Breast epithelium (tissue), 4 donors: ENCODE measurements at places on chromosomes 1 and 21. TPM values are rescaled to one million over a fixed set of nuclear protein-coding genes. Genes with fewer than 3 reads are reported as not detected.

The LPAR3 gene
- total RNA-seq: 1.6 TPM

The LEMD1 gene
- not detected for total RNA-seq

The FCGR3A gene
- 8.6 TPM for total RNA-seq

The MAB21L3 gene
- total RNA-seq: 0.80 TPM

The FCN3 gene
- 6.0 TPM for total RNA-seq

The VSIG8 gene
- total RNA-seq: not detected

The TNFRSF18 gene
- total RNA-seq: not detected

The GNG4 gene
- total RNA-seq: 2.9 TPM

The P3H1 gene
- 34.9 TPM for total RNA-seq

The TSPEAR gene
- total RNA-seq: not detected

The PCAT6 gene
- total RNA-seq: not detected

The SLC22A15 gene
- total RNA-seq: 7.8 TPM

The CD2 gene
- total RNA-seq: 1.4 TPM

The KCNJ15 gene
- 6.9 TPM for total RNA-seq

- no peak for DNase-seq
These were observed 22.3 kb downstream of the XCL2 start for GRCh38 chr1:168521401-168522000.

DNA sequence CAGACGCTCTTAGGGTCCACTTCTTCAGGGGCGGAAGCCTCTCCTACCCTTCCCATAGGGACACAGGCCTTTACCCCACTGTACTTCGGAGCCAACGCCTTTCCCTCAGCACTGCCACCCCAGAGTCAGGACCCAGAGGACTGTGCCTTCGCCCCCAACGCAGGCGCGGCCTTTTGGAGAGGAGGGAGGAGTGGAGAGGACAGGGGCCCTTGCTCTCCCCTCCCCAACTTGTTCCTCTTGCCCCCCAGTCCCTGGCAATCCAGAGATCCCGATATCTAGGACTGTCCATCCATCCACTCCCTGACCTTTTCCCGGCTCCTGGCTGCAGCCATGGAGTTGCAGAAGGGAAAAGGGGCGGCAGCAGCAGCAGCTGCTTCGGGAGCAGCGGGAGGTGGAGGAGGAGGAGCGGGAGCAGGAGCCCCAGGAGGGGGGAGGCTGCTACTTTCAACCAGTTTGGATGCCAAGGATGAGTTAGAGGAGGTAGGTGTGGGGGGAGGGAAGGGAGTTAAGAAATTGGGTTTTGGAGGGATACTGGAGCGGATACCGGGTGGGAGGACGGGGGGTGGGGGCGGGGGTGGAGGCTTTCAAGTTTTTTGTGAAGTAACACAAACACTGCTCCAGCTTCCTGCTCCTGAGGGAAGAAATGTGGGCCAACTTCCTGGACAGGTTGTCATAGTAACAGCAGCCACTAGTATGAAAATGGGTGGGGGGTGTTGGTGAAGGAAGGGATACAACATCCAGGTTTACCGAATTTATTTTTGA is 636 bp downstream of the INTS3 start:
- peak; percentile 27 for DNase-seq

GRCh38 chr1:87295445-87296110 is 33.1 kb upstream of the LMO4 start:
- no peak for DNase-seq

DNA sequence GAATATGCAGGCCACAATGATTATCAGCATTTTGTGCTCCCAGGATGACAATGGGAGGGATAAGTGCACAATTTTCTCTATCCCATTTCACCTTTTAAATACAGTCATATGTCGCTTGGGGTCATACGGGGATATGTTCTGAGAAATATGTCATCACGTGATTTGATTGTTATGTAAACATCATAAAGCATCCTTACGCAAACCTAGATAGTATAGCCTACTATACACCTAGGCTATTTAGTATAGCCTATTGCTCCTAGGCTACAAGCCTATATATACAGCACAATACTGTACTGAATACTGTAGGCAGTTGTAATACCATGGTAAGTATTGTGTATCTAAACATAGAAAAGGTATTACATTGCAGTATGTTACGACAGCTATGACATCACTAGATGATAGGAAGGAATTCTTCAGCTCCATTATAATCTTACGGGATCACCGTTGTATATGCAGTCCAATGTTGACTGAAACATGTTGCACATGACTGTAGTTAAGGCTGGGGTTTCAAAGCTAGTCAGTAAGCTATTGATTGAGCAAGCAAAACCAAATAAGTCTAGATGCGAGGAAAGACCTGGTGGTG is 18.9 kb downstream of the RUSC1 start:
- no peak for DNase-seq

DNA sequence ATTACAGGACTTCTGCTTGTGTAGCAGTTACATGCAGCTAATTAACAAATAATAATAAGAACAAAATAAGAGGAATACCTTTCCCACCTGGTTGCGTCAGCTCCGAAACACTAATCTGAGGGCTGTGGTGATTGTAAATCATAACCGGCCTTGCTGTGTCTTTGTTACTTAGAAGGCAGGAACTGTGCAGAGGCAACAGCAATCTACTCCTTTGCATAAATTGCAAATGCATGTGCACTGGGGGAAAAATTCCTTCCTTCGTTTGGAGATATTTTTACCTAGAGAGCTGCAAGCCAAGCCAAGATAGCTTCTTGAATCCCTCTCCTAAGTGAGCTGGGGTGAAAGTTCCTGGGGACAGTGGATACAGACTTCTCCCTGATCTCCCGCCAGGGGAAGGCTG is 46.0 kb downstream of the NKAIN1 start:
- no peak for DNase-seq

DNA sequence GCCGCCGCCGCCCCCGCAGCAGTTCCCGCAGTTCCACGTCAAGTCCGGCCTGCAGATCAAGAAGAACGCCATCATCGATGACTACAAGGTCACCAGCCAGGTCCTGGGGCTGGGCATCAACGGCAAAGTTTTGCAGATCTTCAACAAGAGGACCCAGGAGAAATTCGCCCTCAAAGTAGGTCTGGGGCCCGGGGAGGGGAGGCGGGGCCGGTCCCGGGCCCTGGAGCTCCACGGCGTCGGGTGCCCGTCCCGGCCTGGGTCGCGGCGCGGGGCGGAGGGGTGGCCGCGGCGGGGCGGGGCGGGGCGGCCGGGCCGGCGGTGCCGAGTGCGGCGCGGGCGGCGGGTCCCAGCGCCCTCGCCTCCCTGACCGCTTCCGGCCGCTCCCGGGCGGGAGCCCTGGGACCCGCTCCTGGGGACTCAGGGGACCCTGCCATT is 646 bp downstream of the MAPKAPK2 start:
- DNase-seq: no peak

DNA sequence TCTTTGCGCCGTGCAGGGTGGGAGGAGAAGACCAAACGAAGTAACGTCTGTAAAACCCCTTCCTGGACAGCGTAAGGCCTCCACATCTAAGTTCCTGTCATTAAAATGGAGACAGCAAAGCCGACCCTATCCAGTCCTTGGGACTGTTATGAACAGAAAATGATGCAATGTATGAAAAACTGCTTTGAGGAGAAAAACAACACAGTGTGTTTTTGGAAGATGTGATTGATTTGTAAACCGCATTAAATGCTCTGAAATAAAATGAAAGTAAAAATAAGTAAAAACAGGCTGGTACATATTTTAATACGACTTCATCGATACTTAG is 827 bp upstream of the URB1 start:
- no peak for DNase-seq

GRCh38 chr1:116112388-116113140 is 1.4 kb downstream of the MAB21L3 start:
- DNase-seq: no peak

DNA sequence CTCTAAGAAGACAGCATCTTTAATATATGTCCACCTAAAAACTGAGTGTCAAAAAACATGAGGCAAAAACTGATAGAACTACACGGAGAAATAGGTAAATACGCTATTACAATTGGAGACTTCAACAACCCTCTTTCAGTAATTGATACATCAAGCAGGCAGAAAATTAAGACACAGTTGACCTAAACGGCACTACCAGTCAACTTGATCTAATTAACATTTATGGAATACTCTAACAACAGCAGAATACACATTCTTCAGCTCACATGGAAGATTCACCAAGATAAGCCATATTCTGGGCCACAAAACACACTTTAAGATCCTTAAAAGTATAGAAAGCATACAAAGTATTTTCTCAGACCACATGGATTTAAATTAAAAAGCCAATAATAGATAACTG is 137.6 kb downstream of the CLIC6 start:
- DNase-seq: no peak

- DNase-seq: no peak
These were observed 3.1 kb upstream of the DSCAM start for GRCh38 chr21:40850071-40850470.

DNA sequence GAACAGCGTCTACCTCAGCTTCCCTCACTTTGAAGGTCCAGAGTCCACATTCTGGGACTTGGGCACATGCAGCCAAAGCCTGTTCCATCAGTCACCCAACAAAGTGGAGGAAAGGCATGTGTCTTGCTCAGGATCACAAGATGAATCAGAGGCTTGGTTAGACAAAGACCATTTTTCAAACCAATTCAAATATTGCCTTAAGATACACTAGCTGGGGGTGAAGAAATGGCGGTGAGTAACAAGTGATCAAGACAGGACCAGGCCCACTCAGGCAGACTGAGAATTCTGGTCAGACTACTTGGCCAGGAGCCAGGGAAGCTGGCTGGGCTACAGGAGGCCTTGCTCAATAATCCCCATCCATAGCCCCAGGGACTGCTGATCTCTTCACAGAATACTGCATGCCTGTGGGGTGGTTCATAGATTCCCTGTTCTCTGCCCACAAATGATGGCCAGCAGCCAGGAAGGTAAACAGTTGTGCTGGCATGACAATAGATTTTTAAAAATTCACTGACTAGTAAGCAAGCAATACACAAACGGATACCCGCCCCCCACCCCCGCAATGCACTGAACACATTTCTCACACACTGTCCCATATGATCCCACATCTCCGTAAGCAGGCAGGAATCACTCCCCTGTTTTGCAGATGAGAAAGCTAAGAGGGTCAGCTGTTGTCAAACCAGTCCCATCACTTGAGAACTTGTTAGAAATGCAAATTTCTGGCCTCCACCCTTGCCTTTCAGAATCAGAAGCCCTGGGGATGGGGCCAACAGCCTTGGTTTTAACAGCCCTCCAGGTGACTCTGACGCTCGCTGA is 27.2 kb downstream of the ERI3 start:
- peak; percentile 91 for DNase-seq

GRCh38 chr1:18429654-18430053 is 51.1 kb upstream of the KLHDC7A start:
- no peak for DNase-seq

DNA sequence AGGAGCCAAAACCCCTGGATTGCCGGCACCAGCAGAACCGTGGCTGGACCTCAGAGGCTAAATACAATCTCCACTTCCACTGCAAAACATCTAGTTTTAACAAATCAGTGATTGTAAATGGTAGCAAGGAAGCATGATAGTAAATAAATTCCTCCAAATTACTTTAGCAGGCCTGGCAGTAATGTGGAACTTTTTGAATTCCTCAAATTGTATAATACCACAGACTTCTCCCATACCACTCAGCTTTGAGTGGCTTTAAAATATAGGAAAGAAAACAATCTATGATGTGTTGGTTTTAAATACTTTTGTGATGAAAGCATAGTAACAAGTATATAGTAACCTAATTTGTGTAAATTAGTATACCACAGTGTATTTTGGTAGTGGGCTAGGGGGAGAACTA is 34.1 kb downstream of the NIBAN1 start:
- no peak for DNase-seq

DNA sequence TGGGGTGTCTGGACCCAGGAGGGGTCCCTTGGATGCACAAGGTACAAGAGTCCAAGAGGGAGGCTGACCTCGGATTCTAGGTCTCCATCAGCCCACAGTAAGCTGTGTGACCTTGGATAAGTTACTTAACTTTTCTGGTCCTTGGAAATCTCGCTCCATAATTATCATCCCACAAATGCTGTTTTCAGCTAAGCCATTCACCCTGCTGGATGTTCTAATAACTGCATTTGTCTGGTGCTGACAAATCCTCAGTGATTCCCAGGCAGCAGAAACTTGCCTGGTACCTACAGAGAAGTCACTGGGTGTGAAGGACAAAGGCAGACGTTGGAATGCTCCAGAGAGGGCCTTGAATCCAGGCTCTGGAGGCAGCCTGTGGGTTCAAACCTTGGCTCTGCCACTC is 89.7 kb downstream of the IGSF21 start:
- no peak for DNase-seq

GRCh38 chr1:30872948-30873263 is 35.7 kb downstream of the SDC3 start:
- DNase-seq: no peak

- no peak for DNase-seq
These were observed 6.9 kb downstream of the CTPS1 start for GRCh38 chr1:40986328-40986783.

- DNase-seq: no peak
These were observed 543 bp upstream of the EPHB2 start for GRCh38 chr1:22709891-22710700.

DNA sequence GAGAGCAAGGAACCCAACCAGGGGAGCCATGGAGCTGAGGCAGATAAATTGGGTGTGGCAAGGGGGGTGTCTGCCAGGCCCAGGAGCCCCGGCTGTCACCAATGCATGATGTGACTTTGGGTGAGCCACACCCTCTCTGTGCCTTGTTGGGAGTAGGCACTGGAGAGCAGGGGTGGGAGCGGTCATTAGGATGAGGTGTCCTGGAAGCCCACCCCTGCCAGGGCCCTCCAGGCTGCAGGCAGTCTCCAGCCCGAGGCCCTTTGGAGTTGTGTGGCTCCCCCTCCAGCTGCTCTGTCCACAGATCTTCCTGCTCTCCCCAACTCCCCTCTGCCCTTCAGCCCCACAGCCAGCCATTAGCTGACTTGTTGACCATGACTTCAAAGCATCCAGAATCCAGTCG is 11.4 kb downstream of the MX2 start:
- DNase-seq: peak; percentile 15

DNA sequence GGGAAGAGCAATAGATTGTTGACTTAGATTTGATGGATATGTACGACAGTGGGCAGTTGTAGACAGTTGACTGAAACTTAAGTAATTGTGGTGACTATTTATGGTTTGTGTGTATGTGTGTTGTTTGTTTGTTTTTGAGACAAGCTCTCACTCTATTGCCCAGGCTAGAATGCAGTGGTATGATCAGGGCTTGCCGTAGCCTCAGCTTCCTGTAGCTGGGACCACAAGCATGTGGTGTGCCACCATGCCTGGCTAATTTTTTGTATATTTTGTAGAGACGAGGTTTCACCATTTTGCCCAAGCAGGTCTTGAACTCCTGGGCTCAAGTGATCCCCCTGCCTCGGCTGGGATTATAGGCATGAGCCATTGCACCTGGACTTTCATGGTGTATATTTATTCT is 9.8 kb downstream of the SDHC start:
- DNase-seq: no peak
